ENCODE measurements at places on chromosomes 4 and X. TPM values are rescaled to one million over a fixed set of nuclear protein-coding genes. Genes with fewer than 3 reads are reported as not detected.

NAP1L3 gene
- polyA plus RNA-seq = 12.8 TPM

USP27X gene
- 2.1 TPM for polyA plus RNA-seq

ABCE1 gene
- polyA plus RNA-seq = 21.4 TPM

SH3D19 gene
- polyA plus RNA-seq = 44.1 TPM

SPARCL1 gene
- polyA plus RNA-seq = 1,276 TPM

C4orf51 gene
- not detected for polyA plus RNA-seq

MAOB gene
- 12.6 TPM for polyA plus RNA-seq

FAM199X gene
- polyA plus RNA-seq = 10.0 TPM

NPY2R gene
- 7.8 TPM for polyA plus RNA-seq

GRK4 gene
- polyA plus RNA-seq = 10.8 TPM

CBR4 gene
- polyA plus RNA-seq = 11.5 TPM

DLG3 gene
- 17.2 TPM for polyA plus RNA-seq

AMTN gene
- polyA plus RNA-seq = not detected

BMX gene
- 5.3 TPM for polyA plus RNA-seq

SLC2A9 gene
- 8.1 TPM for polyA plus RNA-seq

MMRN1 gene
- 0.13 TPM for polyA plus RNA-seq

SLC9B1 gene
- polyA plus RNA-seq = not detected

XKRX gene
- polyA plus RNA-seq = 0.26 TPM

BANK1 gene
- polyA plus RNA-seq = 0.88 TPM

Data from aorta (tissue), 5 donors.